ENCODE measurements at places on chromosomes 5 and 9.
A peak's percentile ranks its signal among the peaks of the same experiment; 100 is the strongest.

GRCh38 chr9:130220352-130220751, 45.2 kb upstream of the HMCN2 start:
- DNase-seq: no peak

DNA sequence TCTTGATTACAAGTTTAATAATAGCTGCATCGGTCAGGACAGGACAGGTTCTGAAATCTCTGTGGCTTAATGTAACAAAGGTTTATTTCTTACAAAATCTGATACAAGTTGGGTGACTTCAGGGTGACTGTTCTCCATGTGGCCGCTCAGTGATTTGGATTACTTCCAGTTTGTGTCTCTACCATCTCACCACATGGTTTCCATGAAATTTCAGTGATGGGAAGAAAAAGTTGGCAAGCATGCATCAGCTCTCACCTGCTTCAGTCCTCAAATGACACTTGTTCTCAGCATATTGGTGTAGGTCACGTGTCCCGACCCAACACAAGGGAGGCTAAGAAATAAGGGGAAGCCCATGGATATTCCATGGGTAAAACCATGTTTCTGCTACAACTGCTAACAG, 7.8 kb upstream of the TMEM268 start:
- no peak for DNase-seq

DNA sequence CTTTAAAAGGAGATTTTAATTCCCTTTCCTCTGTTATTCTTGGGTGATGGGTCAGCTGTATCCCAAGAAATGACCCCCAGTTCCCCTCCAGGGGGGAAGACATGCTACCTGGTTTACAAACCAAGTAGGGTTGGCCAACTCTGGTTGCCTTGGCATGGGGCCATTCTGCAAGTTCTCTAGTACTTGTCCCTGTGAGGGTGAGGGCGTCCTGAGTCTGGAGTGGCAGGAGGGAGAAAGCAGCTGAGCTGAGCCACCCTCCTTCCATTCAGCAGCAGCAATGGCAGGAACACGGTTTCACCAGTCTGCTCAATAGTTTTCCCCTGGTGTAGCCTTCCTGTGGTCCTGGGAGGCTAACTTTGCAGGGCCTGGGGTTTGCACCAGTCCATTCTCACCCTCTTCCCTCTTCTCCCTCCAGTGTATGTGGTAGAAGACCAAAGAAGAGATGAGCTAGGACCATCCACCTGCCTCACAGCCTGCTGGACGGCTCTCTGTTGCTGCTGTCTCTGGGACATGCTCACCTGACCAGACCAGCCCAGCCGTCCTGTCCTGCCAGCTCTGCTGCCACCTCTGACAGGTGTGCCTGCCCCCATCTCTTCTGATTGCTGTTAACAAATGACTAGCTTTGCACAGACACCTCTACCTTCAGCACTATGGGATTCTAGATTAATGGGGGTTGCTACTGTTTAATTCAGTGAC, 59.9 kb downstream of the PFDN1 start:
- peak; percentile 14 for DNase-seq

- DNase-seq: no peak
These were observed 463.6 kb upstream of the DAP start for GRCh38 chr5:11224436-11225187.

GRCh38 chr9:129604766-129605163, 16.1 kb downstream of the C9orf50 start:
- no peak for DNase-seq

- no peak for DNase-seq
These were observed 5.9 kb upstream of the CSF1R start for GRCh38 chr5:150092159-150092787.

GRCh38 chr5:41794471-41794870, 75.8 kb downstream of the OXCT1 start:
- no peak for DNase-seq

- DNase-seq: no peak
These were observed 16.2 kb downstream of the ATPSCKMT start for GRCh38 chr5:10233505-10233904.

GRCh38 chr9:23526806-23527205, 299.2 kb downstream of the ELAVL2 start:
- no peak for DNase-seq

GRCh38 chr5:154607746-154608145, 129.7 kb upstream of the HAND1 start:
- DNase-seq: no peak

- no peak for DNase-seq
These were observed 67.7 kb upstream of the UBTD2 start for GRCh38 chr5:172351240-172351778.

DNA sequence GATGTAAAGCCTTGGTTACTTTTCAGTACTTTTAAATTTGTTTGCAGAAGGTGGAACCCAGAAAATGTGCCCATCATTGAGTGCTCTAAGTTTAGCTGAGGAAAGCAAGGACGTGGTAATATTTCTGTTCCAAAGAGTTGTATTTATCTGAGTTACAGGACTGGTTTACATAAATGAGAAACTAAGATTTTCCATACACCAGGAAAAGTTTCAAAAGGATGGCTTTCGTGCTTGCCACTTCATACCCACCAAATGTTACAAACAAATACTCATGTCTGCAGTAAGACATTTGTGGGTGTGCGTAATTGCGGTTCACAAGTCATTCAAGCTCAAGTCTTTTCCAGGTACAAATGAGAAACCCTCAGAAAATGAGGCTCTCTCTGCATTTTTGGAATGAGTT, 68.1 kb downstream of the CWC27 start:
- DNase-seq: no peak

DNA sequence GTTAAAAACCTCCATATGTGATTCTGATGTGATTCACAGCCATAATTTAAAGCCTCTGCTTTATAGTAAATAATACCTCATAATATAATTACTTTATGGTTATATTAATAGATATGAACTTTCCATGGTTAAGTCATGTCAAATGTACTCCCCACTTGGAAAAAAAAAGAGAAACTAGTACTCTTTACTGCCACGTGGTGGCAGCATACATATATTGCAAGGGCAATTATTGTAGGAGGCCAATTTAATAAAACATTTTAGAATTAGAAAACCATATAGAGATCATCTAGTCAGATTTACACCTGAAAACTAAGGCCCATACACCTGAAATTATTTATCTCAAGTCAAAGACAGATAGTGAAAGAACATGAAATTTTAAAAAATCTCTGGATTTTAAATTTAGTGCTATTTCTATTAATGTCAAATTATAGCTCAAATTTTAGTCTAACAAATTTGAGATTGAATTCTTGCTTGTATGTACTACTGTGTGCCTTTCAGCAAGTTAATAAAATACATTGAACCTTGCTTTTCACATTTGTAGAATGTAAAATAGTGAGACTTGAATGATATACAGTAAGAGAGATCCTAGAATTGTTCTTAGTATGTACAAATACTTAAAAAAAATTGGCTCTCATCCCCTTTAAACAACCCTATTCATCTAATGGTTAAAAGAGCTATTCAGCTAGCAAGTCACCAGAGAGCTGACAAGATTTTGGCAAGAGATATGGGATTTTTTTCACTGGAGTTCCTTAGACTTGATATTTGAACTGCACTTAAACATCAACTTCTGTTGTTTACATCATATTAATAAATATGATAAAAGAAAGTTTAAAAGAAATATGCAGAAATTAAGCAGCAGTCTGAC, 603.8 kb downstream of the TLE4 start:
- peak; percentile 7 for DNase-seq

DNA sequence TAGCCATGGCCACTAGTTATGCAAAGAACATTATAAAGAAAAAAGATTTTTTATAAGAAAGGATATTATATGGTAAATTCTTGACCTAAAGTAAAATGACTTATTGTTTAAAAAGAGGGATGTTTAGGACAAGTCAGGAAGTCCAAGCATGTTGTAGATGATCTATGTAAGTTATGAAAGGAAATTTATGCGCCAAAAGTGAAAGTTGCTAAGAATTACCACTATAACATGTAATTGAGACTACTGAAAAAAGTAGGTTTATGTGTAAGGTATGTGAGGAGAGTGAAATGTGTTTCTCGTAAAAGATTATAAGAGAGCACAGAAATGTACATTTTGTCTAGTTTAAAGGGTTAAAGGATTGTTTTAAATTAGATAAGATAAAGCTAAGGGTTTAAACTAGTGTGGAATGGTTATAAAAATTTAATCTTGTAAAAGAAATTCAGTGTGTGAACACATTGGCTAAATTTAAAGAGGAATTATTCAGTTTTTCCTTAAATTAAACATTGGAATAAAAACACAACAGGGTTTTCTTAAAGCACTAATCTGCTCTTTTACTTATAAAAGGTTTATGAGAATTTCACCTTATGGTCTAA, 1100.4 kb upstream of the EDIL3 start:
- no peak for DNase-seq

GRCh38 chr5:142860270-142860669, 90.1 kb downstream of the ARHGAP26 start:
- no peak for DNase-seq

DNA sequence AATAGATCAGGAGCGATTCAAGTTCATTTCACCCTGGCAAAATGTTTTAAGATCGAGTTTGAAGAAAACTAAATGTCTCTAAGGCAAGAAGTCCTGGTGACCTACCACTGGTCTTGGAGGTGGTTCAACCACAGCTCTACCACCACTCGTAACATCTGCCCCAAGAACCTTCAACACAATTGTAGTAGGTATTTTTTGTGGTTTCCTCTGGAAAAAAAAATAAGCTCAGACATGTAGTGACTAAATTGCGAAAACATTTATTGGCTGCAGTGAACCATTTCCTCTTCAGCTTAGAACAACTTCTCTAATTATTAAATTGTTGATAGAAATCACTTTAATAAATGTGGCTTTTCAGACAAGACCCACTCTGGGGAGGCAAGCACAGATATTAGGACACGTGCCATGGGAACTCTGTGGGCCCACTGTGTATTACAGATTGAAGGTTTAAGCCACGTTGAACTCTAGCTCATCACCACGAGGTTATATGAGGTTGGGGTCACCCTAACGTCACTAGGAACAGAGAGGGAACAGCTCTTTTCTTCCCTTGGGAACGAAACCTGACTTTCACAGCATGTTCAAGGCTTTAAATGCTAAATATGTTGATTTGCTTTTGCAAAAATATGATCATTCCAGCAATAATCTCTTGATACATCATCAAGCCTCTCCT, 142.9 kb downstream of the HSD17B3 start:
- no peak for DNase-seq

DNA sequence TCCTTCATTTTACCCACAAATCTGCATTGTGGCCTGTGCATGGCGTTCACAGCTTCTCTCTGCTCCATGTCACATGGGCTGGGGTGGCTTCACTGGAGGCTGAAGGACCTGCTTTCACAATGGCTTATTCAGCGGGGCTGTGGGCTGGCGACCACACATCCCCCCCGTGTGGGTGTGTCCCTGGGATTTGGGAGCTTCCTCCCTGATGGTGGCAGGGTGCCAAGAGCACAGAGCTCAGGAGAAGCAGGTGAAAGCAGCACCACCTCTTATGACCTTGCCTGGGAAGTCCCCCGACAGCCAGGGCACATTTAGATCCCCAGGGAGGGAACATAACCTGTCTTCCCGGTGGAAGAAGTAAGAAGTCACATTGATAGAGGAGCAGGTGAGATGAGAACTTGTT, 5.0 kb upstream of the MED10 start:
- peak; percentile 49 for DNase-seq

GRCh38 chr5:92885950-92886349, 695.1 kb downstream of the NR2F1-AS1 start:
- no peak for DNase-seq

DNA sequence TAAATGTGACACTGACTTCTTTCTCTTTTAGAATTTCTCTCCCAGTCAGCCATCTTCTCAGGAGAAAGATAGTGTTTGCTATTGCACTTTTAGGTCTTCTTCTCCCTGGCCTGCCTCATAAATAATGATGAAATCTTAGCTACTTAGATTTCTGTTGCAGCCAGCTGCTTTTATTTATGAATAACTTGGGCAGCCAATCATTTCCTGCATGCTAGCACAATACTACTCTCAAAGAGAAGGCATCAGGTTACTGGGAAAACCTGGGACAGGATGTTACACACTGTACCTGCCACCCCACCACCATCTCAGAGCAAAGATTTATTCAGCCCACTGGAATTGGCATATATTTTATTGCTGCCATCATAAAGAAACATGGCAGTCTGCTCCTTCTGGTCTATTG, 266.6 kb downstream of the PRELID2 start:
- DNase-seq: no peak

GRCh38 chr5:66704790-66705425, 108.7 kb downstream of the MAST4 start:
- DNase-seq: no peak

DNA sequence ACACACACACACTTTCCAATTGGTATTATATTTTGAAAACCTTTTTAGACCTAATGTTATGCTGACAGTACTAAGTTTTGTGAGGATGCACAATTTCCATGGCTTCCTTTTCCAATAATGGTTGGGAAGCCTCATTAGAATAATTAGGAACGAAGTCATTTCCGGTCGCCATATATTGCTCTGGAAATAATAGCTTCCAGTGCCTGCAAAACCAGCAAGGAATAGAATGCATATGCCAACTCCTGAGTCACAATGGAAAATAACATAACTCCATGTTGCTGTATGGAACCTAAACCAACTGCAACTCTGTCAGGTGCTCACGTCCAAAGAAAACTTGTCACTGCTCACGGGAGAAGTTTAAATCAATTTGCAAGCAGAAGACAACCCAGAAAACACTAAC, 222.0 kb downstream of the EBF1 start:
- DNase-seq: no peak

DNA sequence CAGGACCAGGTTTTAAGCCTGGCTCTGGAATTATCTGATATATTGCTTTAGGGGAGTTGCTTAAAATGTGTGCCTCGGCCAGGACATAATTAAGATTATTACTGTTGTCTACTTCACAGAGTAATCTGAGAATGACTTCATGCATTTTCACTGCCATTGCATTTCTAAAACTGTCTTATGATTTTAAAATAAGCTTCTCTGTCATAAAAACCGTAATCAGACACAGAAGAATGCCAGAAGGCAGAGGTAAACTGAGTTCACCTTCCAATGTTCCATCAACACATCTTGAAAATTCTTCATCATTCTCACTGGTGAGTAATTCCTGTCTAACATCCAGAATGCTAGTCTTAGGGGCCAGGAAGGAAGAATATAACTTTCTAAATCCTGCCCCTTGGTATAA, 47.1 kb downstream of the ISOC1 start:
- no peak for DNase-seq

- DNase-seq: no peak
These were observed 72.2 kb upstream of the FAM169A start for GRCh38 chr5:74938250-74938933.

GRCh38 chr5:38808666-38809343, 37.0 kb upstream of the OSMR start:
- DNase-seq: no peak

Data from NCI-H1105 (cell line).